Right cardiac atrium (tissue), 5 donors: ENCODE measurements at places on chromosomes 13 and 19. TPM values are rescaled to one million over a fixed set of nuclear protein-coding genes. Genes with fewer than 3 reads are reported as not detected.

LAIR1 gene
- 7.9 TPM for total RNA-seq

GNA15 gene
- total RNA-seq: 2.5 TPM

TEX101 gene
- not detected for total RNA-seq

RFPL4A gene
- total RNA-seq: not detected

NLRP12 gene
- total RNA-seq: 0.56 TPM

SERPINE3 gene
- total RNA-seq: not detected

PABPC3 gene
- 0.14 TPM for total RNA-seq

LILRA5 gene
- 1.7 TPM for total RNA-seq

CYP2B6 gene
- total RNA-seq: not detected

VSTM2B gene
- not detected for total RNA-seq
